AML-193 (cell line): ENCODE measurements at places on chromosomes 3 and 15.

GRCh38 chr3:88093266-88093665, 34.2 kb downstream of the ZNF654 start:
- DNase-seq = no peak

- DNase-seq = no peak
Observed at GRCh38 chr3:64291345-64291744, 66.1 kb upstream of the PRICKLE2 start.

DNA sequence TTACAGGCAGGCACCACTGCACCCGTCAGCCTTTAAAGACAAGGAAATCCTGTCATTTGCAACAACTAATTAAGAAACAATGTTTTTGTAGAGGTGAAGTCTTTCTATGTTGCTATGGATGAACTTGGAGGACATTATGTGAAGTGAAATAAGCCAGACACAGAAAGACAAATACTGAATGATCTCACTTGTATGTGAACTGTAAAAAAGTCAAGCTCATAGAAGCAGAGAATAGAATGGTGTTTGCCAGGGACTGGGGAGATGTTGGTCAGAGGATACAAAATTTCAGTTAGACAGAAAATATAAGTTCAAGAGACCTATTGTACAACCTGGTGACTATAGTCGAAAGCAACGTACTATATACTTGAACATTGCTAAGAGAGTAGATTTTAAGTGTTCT, 27.2 kb upstream of the ARPIN start:
- no peak for DNase-seq

GRCh38 chr3:136070953-136071949, 105.7 kb downstream of the PPP2R3A start:
- peak; percentile 56 for DNase-seq

DNA sequence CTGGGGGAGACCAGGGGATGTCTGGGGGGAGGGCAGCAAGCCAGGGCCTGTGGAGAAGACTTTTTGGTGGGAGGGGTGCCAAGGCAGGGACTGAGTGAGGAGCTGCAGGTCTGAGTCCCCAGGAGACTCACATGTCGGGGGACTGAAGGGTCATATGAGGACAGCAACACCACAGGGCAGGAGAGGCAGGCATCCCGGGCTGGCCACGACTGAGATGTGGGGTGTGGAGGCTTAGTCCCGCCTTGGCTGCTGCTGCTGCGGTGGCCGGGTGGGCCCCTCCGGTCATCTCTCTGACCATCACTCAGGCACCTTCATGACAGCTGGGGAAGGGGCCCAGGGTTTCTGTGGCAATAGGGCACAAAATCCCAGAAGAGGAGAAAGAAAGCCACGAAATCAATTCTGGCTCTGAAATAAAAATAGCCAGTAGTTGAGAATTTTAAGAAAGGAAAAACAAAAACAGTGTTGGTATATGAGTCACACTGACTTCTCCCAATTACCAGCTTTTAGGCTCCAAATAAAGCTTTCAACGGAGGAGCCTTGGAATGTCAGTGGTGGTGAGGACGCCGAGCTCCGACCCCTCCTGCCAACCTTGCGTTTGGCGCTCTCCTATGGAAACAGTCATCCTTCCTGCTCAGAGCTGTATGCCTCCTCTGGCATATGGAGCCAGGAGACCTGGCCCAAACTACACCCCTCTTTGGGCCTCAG, 52.9 kb upstream of the ITGA11 start:
- DNase-seq = no peak

DNA sequence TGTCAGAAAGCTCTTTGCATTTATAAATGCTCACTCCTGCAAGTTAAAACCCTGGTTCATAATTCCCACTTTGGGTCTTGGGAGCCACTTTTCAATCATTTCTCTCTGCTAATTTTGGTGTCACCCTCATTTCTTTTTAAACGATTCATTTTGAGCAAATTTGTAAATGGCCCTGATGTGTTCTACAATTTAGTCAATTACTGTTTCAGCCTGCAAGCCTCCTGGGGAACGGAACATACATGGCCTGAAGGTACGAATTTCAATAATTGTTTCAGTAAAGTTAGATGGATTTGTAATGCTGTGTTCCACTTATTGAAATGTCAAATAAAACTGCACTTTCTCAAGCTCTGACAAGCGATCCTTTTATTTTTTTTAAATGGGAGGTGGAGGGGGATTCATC, 43.2 kb downstream of the MAP2K5 start:
- no peak for DNase-seq

DNA sequence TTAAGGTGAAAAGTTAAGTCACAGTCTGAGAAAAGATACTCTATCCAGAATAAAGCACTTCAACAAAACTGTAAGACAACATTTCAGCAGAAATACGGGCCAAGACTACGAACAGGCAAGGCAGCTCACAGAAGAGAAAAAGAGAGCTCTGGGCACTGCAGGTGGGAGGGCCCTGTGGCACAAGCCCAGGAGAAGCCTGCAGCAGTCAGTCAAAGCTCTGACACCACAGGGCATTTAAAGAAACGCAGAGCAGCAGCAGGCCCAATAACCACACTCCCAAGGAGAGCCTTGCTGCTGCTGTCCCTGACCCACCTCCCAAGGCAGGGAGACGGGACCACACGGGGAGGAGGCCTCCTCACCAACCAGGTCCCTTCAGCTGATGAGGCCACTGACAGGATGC, 19.2 kb downstream of the CHSY1 start:
- DNase-seq = no peak

DNA sequence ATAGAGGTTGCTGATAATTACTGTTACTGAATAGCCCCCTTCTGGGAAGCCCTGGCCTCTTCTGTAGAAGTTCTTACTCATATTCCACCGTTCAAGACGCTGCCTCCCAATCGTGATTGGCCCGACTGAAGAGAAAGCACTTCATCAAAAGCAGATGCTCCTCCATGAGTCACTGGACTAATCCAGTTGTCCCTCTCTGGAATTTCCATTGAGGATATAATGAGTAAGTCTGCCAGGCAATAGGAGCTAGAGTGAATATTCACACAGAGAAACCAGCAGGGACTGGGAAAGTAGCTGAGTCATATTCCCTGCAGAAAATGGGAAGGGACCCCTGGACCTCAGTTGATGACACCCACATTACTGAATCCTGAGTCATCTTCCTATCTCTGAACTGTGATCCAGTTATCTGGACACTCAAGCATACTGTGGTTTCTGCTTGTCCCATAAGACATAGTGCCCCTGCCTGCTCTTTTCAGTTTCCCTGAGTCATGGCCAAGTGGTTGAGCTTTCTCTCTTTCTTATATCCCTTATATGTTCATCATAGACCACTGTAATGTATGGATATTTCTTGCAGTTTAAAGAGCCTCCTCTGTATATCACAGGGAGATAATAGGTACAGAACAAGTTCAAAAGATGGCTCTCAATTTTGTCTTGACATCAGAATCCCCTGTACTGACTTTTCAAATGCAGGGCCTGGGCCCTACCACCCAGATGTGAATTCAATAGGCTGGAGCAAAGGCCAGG, 151.2 kb upstream of the CDIN1 start:
- DNase-seq = no peak

DNA sequence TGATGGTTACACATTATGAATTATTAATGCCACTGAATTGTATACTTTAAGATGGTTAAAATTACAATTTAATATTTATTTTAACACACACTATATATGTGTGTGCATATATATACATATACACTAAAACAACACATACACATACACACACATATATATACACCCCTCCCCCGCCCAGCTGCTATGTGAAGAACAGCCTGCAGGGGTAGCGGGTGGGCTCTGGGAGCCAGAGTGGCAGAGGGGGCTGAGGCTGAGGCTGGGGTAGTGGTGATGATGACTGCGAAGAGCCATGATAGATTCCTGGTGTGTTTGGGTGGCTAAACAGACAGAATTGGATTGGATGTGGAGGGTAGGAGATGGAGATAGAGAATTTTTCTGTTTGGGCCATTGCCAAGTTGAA, 39.4 kb upstream of the APEH start:
- no peak for DNase-seq

DNA sequence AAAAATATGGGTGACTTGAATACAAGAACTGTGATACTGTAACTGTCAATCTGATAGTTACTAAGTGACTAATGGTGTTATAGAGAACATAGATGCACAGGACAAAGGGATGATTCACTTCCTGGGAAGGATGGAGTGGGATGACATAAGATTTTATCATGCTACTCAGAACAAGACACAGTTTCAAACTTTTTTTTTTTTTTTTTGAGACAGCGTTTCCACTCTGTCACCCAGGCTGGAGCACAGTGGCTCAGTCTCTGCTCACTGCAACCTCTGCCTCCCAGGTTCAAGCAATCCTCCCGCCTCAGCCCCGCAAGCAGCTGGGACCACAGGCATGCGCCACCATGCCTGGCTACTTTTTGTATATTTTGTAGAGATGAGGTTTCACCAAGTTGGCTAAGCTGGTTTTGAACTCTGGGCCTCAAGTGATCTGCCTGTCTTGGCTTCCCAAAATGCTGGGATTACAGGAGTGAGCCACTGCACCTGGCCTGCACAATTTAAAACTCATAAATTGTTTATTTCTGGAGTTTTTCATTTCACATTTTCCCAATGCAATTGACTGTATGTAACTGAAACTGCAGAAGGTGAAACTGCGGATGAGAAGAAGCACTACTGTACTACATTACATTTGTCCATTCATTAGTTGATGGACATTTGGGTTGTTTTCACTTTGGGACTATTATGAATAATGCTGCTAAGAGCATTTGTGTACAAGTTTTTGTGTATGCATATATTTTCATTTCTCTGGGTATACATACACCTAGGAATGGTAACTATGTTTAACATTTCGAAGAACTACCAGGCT, 40.6 kb downstream of the ADIPOQ start:
- DNase-seq = peak; percentile 8

GRCh38 chr3:58307639-58308215, 1.4 kb downstream of the HTD2 start:
- peak; percentile 77 for DNase-seq

- DNase-seq = no peak
Observed at GRCh38 chr3:56999547-56999946, 60.9 kb upstream of the SPATA12 start.

DNA sequence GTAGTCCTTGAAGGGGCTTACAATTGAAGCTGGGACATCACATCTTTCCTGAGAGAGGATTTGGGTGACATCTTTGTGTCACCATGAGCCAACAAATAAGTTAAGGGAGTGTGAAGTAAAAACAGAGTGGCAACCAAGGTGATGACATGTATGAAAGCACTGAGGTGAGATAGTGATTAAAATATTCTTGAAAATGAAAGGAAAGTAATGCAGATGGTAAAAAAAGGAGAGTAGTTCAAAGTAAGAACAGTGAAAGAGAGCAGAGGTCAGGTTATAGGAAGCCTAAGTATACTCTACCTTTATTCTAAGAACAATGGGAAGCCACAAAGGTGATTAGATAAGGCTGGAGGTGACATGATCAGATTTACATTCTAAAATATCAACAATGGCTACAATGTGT, 486.1 kb downstream of the DIPK2A start:
- DNase-seq = no peak

DNA sequence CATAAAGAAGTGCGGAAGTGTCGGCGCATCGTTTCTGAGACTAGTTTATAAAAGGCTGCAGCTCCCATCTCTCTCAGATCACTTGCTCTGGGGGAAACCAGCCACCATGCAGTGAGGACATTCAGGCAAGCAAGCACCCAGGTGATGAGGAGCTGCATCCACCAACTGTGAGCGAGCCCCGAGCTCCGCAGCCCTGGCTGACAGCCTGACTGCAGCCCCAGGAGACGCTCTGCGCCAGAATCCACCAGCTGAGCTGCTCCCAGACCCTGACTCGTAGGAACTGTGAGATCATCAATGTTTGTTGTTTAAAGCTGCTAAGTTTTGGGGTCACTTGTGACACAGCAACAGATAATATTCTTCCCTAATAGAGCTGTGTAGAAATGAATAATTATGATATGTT, 5.0 kb upstream of the TM2D3 start:
- DNase-seq = no peak

DNA sequence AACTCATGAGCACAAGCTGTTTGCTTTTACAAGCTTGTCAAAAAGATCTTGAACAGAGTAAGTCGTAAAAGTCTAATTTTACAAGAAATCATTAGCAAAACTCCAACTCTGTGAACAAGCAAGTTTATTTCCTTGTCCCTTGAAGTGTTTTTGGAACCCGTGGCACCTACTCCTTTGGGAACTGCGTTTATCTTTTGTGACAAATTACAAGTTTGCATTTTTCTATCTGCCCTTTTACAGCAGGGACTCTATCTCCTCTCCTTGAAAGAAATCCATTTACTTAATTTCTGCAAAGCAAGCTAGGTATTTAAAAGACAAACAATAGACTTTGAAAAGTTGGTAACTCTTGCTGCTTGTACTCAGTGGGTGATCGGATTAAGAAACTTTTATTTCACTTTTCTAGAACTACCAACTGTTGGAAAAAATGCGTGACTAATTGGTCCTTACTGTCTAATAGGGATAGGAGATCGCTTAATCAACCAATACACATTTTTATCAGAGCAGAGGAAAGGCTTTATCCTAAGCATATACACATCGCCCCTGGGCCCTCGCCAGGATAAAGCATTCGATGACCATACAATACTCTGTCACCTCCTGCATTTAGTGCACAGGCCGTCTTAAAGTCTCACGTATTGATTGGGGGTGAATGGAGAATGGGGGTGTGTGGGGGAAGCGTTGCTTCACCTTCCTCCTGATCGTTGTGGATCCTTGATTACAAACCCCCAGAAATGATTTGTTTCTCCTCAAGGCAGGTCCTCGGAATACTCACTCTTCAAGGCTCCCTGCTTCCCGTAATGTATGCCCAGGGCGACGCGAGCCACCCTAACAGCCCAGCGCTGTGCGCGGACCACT, 1.7 kb downstream of the PRTG start:
- no peak for DNase-seq

- no peak for DNase-seq
Observed at GRCh38 chr3:151228666-151229040, 25.6 kb upstream of the GPR171 start.

GRCh38 chr3:107268469-107268868, 108.8 kb upstream of the CCDC54 start:
- no peak for DNase-seq

DNA sequence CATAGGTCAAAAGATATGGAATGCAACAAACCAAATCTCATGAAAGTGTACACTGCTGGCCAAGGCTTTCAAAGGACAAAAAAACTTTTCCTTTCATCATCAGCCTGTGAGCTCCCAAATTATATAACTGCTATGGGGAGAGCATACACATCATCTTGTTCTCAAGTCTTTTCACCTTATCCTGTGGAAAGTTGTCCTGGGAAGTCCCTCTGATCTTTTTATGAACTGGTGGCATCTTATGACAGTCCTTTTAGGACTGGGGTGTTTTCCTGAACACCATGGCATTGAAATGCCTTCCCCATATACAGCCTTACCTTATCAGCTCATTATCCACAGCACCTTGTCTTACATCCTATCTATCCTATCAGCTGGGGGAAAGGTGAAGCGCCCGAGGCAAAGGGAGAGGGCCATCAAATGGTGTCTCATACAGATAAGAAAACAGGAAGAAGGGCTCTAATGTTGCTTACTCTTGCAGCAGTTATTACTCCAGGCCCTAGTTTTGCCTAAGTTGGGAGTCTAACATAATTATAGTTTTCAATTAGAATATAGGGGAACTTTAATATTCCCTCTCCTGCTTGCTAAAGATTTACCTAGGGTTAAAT, 61.5 kb upstream of the GOLIM4 start:
- DNase-seq = peak; percentile 10

DNA sequence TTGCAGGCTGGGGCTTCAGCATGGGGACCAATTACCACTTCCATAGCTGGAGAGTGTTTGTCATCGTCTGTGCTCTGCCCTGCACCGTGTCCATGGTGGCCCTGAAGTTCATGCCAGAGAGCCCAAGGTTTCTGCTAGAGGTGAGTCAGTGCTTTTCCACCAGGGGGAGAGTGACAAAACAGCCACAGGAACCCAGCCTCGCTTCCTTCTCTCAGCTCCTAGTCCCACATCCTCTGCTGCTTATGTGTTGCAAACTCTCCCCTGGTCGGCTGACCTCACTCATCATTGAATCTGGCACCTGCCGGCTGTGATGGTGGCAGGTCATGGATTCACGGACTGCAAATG, 158.3 kb downstream of the SV2B start:
- DNase-seq = peak; percentile 95
